ENCODE measurements at places on chromosomes 12 and 14.

- no peak for DNase-seq
Measured at GRCh38 chr12:26188641-26189040, 6.7 kb upstream of the SSPN start.

DNA sequence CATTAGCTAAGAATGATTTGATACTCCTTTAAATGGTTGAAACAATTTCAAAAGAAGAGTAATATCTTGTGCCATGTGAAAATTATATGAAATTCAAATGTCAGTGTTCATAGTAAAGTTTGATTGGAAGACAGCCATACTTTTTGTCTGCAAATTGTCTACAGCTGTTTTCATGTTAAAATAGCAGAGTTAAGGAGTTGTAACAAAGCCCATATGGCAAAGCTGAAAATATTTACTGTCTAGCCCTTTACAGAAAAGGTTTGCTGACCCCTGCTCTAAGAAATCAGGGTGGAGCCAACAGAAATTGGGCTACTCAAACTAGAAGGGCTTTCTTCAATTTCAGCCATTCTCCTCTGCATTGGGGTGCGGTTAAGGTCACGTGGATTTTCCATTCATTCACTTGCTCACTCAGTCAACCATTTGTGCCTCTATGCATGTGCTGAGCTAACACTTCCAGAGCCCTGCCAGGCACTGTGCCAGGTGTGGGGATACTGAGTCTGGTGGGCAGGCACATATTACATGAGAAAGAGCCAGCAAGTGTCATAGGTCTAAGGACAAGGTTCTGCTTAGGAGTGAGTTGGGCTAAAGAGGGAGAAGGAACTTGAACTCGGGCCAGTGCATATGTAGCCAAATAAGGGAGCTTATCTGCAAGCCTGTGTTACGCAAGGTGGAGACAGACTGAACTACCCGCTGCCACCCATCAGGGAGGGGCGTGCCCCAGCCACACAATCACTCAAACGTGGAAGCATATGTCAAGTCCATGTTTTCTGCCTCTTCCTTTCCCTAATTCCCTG, 139.8 kb upstream of the NOS1 start:
- DNase-seq, result no peak

GRCh38 chr14:93954900-93955849, 21.2 kb downstream of the ASB2 start:
- no peak for DNase-seq

- DNase-seq, result no peak
Measured at GRCh38 chr12:110279566-110280375, 1.3 kb upstream of the ATP2A2 start.

GRCh38 chr12:6372403-6373003, 2.9 kb downstream of the SCNN1A start:
- DNase-seq, result peak; percentile 86

- no peak for DNase-seq
Measured at GRCh38 chr14:39456702-39457250, 24.5 kb upstream of the FBXO33 start.

DNA sequence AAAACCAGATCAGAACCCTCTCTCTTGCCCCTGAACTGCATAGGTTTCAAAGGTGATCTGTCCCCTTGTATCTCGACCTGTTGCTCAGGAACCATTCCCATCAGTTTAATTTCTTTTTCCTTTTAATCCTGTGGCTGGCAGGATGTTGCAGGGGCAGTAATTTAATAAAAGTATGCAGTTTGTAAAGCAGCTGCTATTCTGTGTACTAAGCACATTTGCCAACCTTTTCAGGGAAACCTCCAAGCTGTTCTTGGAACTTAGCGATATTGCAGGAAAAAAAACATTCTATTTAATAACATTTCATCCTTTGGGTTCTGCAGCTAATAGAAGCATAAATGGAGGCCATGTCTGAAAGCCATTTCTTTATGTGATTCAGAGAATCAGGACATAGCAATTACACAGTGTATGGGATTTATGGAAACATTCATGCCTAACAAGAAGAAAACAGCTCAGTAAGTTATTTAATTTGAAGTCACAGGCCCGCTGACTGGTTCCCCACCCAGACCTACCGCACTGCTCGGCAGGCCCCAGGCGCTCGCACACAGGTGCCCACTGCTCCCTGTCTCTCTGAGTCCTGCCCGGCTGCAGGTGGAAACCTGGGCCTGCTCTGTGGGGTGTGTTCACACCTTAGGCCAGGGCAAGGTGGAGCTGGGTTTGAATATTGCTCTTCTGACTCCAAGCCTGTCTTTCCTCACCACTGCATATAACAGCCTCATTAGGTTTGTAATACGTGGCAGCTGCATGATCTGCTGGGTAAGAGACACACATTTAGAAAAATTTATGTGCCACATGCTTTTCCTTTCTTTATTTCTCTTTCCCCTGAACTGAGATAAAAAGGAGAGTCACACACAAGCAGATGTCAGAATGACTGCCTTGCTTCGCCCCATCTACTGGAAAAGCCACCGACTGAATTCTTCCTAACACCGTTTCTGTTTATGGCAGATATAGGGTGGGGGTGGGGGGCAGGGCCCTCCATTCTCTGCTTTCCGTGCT, 119.7 kb downstream of the SLC25A47 start:
- no peak for DNase-seq

DNA sequence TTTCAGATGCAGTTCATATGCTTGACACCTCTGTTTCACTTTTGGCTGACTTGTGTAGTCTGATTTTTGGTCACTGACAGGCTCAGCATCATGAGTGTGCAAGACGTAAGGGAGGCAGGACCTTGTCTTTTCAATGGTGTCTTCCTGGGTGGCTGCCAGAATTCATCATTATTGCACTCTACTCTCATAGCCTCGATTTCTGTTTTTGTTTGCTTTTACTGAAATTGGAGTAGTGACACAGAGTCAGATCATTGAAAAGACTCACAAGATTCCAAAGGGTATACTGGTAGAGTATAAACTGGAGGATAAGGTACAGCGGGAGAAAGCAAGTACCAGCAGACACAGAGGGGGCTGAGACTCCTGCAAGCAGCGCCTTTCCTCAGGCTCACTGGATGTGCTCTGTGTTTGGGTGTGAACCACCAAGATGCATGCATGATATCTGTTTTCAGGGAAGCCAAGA, 126.3 kb upstream of the FGD4 start:
- DNase-seq, result no peak

- DNase-seq, result peak; percentile 35
Measured at GRCh38 chr12:46472893-46473633, 100.5 kb upstream of the SLC38A2 start.

DNA sequence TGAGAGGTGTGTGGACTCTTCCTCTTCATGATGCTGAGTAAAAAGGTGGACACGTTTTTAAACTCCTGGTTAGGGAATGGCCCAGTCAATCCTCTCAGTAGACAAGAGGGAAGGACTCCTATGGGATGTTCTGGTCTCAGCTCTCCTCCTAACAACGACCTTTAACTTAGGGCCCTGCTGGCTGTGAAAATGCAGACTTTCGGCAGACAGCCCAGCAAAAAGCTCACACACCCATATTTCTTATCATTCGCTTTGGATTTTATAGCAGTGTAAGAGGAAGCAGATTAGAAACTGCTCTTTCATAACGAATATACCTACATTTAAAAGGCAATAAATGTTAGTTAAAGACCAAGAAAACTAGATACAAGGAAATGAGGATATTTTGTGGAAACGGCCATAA, 18.0 kb upstream of the YARS2 start:
- DNase-seq, result no peak

- DNase-seq, result no peak
Measured at GRCh38 chr14:29061702-29062101, 295.1 kb downstream of the FOXG1 start.

- no peak for DNase-seq
Measured at GRCh38 chr12:98352218-98352811, 163.1 kb upstream of the TMPO start.

DNA sequence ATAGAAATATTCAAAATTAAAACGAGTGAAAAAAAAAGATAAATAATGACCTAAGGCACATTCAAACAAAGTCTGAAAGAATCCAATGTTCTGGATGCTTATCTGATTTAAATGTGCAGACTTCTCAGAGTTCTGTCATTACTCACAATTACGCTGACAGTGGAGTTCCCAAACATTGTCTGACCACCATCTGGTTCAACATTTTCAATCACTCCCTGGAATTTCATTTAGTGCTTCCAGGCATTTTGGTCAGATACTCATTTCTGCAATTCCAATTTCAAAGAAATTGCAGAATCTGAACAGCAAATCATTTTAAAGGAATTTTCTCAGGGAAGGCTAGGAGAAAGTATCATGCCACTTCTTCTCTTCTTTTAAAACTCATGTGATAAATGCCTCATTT, 398.2 kb upstream of the PDE3A start:
- DNase-seq, result no peak

DNA sequence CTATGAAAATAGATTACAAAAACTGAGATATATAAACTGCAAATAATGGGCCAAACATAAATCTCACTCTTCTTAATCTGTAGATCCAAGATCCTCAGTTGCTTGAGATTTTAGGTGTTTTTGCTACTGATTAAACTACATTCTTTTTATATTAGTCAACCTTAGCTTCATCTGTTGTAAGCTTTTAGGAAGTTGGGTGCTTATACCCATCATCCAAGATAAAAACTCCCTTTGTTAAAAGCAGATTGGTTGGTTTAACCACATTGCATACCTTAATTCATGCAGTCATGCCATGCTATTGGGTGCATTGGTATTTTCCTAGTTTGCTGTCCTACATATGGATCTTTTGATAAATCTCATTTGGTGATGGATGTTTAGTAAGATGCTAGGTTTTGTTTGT, 46.2 kb upstream of the DIP2B start:
- no peak for DNase-seq

GRCh38 chr12:123389560-123390351, 5.8 kb downstream of the KMT5A start:
- no peak for DNase-seq

DNA sequence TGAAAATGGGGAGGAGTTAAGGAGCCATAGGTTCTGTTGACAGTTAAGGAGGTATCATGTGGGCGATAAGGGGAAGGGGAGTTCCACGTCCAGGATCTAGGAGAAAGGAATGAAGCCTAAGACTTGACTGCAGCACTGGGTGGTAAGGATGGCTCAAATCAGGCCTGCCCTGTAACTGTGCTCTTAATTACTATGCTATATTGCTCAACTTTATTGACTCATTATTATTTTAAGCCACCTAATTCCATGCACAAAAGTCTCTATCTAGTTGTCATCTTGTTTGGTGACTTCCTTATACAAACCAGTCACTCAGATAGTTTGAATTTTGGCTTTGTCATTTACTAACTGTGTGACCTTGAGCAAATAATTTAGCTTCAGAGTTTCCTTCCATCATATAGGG, 242.1 kb upstream of the ARHGAP5 start:
- no peak for DNase-seq

DNA sequence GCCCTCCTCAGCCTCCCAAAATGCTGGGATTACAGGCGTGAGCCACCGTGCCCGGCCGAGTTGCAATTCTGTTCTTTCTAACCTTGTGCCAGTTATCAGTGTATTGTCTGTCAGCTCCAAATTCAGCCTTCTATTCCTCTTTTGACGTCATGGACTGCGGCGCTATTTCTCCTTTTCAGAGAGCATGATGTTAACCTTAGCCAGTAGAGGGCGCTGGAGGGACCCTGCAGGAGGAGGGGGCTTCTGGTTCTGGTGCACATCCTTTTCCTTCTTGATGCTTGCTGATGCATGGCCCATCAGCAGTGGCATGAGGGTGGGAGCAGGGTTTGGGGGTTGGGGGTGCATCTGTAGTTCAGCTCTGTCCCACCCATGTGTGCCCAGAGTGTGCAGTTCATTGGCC, 179.3 kb upstream of the RMST start:
- DNase-seq, result no peak

- no peak for DNase-seq
Measured at GRCh38 chr14:70289138-70289537, 70.3 kb downstream of the COX16 start.

All from NCI-H2029 (cell line).